ENCODE measurements at places on chromosomes 11 and 22.

- no peak for DNase-seq
Observed at GRCh38 chr11:130124096-130124495, 35.5 kb upstream of the ST14 start.

DNA sequence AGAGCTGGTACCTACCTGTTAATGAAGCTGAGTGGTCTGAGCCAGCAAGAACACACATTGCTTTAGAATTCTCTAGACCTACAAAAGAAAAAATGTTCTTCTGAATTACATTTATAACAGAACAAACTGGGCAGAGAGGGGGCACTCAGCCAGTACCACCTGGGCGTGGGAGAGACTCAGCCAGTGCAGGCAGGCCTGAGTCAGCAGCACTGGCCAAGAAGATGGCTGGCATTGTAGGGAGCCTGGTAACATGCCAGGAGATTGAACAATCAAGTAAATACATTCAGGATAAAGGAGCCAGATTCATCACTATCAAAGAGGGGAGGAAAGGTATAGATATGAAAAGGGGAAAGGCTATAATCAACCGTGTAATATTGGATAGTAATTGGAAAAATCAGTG is 19.9 kb downstream of the SERGEF start:
- no peak for DNase-seq

GRCh38 chr11:64572143-64572542 is 18.9 kb upstream of the SLC22A12 start:
- DNase-seq, result no peak

- no peak for DNase-seq
Observed at GRCh38 chr11:9875862-9876261, 212.0 kb downstream of the SWAP70 start.

- DNase-seq, result no peak
Observed at GRCh38 chr22:19879643-19879991, 24.9 kb upstream of the GNB1L start.

DNA sequence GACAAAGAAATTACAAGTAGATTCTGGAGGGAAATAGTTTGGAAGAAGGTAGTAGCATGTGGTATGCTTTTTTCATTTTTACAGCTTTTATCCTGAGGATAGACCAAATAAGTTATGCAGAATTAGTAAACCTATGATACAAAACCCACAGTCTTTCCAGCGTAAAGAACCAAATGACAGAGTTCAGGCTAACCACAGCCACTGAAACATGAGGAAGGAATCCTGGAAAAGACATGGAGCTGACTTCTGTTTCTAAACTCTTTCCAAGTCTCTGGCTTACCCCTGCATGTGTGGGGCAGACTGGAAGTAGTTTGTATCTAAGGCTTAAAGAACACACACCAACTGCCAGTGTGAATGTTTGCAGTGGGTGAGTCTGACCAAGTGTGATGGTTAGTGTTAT is 258.4 kb upstream of the TENM4 start:
- DNase-seq, result no peak

DNA sequence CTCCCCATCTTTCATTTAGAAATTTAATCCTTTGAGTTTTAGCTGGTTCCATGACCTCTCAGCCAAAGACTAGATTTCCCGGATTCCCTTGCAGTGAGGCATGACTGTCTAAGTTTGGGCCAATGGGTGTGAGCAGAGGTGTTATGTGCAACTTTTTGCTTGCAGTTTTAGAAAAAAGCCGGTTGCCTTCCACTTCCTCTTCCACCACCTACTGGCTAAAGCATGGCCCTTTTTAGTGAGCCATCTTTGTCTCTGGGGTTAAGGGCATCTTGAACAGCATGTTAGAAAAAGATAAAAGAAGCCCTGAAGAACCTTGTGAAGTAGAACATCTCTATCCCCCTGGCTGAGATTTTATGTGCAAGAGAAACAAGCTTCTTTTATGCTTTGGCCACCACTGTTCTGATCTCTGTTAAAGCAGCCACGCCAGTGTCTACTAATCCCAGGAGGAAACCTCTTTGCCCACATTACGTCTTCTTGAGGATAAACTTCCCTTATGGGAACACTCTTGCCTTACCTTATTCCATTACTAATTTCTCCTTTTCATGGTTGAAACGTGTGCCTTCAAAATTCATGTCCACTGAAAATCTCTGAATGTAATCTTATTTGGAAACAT is 279.9 kb downstream of the TENM4 start:
- DNase-seq, result no peak

DNA sequence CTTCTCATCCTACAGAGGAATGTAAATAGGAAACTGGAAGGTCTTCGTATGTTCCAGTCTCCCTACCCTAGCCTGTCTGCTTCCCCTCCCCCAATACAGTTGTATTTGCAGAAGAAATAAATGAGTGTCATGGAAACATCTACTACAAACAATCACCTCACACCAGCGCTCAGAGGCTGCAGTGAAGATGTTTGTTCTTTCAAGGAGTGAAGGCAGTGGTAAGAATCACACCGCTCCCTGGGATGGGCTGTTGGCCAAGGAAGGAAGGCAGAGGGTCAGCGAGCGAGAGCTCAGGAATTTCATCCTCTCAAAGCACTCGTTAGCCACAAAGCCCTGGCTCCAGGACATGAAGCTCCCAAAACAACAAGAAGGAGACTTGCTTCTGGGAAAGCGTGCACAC is 1.1 kb upstream of the IGSF9B start:
- no peak for DNase-seq

GRCh38 chr11:28760676-28761390 is 652.6 kb downstream of the METTL15 start:
- DNase-seq, result no peak

GRCh38 chr11:103515283-103515682 is 406.1 kb downstream of the DYNC2H1 start:
- DNase-seq, result no peak

DNA sequence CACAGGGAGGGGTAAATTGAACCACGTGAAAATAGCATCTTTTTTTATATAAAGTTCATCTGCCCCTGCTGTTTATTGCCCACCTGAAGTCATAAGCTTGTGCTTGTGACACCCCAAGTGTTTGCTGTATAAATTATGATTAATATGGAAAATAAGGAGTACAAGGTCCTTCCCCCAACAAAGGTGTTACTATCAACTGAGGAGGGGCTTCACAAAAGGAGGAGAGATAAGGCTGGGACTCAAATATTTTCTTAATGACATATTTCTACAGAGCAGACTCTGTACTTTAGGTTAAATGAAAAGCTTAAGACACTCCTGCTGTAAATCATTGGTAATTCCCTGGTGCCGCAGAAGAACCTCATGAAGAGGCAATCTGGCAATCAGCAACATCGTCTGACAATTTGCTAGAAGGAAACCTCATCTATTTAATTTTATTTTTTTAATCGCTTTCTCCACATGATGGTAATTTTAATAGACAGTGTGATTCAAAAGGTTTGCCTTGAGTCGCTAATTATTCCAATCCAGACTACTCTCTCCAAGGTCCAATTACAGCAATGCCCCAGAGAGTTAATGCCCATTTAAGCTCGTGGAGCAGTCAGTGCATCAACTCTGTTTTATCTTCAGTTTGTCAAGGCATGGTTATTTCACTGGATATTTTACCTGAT is 1432.4 kb downstream of the FAM181B start:
- DNase-seq, result no peak

GRCh38 chr22:42910221-42910942 is 53.3 kb upstream of the ARFGAP3 start:
- DNase-seq, result no peak

DNA sequence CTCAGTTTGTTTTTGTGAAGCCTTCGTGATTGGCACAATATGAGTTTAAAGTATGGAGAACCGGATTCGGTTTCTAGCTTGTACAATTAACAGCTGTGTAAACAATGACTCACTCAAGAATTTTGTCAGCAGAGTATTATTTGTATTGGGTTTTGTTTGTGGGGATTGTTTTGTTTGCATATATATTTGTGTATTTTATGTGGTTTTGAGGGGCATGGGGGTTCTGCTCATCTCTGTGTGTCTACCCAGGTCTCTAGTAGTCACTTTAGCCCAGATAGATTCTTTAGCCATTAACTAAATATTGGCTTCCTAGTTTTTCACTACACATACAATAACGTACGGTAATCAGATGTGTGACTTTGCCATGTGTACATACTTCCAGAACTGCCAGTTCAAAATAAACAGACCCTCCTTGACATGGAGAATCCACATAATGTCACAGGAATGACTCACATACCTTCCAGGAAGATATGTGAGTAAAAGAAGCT is 7.5 kb upstream of the MS4A7 start:
- no peak for DNase-seq

DNA sequence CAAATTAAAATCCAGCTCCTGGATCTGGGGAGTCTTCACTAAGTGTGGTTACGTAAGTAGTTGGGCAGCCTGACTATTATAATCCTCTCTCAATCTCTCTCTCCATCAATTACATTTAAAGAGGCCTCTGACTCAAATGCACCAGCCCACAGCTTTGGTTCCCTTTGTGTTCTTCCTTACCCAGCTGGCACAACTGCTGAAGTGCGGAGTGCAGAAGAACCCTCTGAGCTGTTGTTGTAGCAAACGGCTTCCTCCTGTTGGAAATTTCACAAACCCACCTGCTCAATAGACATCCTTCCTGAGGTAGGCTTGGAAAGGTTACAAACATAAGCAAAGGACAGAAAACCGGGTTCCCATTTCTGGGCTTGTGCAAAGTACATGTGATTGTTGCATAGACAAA is 17.0 kb upstream of the SORL1 start:
- DNase-seq, result no peak

- no peak for DNase-seq
Observed at GRCh38 chr22:29879753-29880152, 3.2 kb upstream of the MTMR3 start.

- DNase-seq, result no peak
Observed at GRCh38 chr11:82992223-82992622, 79.5 kb downstream of the RAB30 start.

GRCh38 chr22:24051028-24051427 is 39.9 kb downstream of the CABIN1 start:
- DNase-seq, result no peak

- DNase-seq, result no peak
Observed at GRCh38 chr11:133745791-133746190, 99.5 kb downstream of the SPATA19 start.

GRCh38 chr22:39471381-39472141 is 14.7 kb downstream of the MGAT3 start:
- no peak for DNase-seq

All from CD4-positive, alpha-beta memory T cell (primary cell).